ENCODE measurements at places on chromosomes 6 and 20.

DNA sequence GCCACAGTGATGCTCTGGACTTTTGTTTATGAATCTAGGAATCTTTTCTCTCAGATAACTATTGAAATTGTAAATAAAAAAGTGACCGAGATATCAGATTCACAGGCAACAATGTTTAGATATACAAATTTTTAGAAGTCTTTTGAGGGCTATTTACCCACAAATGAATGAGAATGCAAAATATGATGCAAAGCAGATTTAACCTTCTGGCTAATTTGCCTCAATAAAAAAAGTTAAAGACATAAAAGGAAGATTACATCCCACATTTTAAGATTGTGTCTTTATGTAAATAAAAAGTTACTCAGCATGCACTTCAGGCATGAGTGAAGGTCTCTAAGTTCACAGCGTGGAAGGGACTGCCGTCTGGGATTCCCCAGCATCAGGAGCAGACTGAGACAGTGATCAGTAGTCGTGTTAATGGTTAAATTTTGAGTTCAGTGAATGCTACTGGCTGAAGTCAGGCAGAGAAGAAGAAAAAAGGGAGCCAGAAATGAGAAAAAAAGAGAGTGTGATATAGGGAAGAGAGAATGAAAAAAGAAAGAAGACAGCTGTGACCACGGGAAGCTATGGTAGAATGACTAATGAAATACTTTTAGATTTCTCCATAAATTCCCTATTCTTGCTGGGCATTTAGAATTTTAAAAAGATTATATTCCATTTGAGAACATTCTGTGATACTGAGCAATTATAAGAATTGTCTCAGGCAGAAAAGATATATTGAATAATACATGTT is 93.6 kb downstream of the MYB start:
- DNase-seq, result no peak

DNA sequence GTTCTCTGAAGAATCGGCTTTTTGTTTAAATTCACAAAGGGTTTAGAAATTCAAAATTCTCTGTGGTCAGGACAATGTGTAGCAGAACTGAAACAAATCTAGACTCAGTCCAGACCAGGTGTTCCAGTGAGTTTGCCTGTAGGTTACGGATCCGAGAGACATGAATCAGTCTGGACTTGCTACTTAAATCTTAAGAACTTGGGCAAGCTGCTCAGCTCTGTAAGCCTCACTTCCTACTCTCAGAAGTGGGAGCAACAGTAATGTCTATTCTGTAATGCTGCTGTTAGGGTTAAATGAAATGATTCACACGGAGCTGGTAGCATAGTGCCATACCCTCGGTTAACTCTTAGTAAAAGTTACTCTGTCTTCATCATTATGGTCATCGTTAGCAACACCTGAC is 37.7 kb downstream of the HECA start:
- DNase-seq, result no peak

- no peak for DNase-seq
These were observed 23.1 kb downstream of the CMTR1 start for GRCh38 chr6:37456126-37456525.

DNA sequence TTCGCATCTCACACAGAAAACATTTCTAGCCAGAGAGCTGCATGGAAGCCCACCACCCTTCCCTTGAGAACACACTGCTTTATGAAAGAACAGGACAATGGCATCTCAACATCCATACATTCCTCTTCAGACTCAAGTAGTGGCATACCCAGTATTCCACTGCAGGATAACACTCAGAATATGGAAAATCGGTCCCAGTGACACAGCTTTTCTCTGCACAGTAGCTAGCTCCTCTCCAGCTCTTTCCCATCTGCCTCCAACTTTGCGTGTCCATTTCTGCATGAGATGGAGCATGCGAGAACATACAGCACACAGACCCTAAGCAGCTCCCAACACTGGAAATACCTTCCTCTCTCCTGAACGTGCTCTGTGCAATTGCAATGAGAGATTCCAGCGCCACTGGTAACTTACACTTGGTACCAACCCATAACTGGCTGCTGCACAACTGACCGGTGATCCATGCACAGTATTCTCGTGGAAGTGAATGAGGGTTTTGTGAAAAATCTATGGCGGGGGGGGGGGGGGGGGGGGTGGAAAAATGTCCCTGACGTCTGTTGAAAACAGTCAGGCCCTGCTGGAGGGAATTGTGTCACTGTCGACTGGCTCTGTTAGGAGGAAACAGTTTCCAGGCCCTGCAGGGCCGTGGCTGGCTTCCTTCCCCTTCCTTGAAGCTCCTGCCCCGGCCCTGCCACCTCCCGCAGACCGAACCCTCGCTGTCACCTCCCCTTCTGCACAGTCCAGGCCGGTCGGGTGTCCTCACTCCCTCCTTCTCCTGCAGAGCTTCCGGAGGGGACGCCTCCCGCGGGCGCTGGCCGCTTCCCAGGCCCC is 265.9 kb upstream of the QKI start:
- DNase-seq, result no peak

- no peak for DNase-seq
These were observed 80.1 kb upstream of the PTPRK start for GRCh38 chr6:128600397-128600951.

- DNase-seq, result no peak
These were observed 10.5 kb downstream of the ZC3H12D start for GRCh38 chr6:149474108-149474935.

DNA sequence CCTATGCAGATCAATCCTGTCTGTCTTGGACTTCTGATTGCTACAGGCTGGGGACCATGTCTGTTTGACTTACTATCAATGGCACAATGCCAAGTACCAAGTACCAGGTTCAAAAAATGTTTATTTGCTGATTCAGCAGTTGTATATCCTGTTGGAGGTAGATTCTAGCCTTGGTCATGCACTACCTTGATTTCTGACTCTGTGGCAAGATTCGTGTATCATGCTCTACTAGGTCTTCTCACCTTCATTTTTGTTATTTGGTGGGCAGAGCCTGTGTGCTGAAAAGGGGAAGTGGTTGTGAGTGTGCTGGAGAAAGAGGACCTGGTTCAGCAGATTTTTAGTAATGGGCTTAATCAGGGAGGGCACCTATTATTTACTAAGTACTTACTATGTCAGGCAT is 192.4 kb upstream of the MYLIP start:
- DNase-seq, result no peak

GRCh38 chr20:36145877-36146707 is 8.4 kb upstream of the EPB41L1 start:
- DNase-seq, result no peak

GRCh38 chr6:144104488-144104887 is 9.1 kb upstream of the SF3B5 start:
- no peak for DNase-seq

Data from NCI-H1436 (cell line).